ENCODE measurements at places on chromosomes 12 and 14.
A peak's percentile ranks its signal among the peaks of the same experiment; 100 is the strongest.

DNA sequence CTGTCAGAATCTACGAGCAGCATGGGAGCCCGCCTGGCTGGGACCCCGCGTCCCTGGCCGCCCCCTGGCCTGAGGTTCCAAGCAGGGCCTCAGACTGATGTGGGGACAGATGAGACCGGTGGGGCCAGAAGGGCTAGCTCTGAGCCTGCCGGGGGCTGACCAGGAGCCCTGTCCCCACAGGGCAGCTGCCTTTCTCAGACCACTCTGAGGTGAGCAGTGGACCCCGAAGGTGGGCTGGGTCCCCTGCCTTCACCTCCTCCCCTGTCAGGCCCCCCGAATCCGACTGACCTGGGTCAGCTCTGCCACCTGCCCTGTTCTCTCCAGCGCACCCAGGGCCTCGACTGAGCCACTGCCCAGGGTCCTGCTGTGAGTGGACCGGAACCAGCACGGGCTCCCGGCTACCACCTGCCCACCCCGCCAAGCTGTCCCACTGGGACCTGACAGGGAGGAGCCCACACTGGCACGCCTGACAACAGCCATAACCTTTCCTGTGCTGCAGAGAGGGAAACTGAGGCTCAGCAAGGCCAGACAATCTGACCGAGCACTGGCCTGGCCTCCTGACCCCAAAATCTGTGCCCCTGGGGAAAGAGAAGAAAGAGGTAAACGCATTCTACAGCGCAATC, 29.7 kb upstream of the TMEM179 start:
- DNase-seq: no peak

GRCh38 chr14:88300817-88301216, 22.3 kb downstream of the KCNK10 start:
- DNase-seq: no peak

DNA sequence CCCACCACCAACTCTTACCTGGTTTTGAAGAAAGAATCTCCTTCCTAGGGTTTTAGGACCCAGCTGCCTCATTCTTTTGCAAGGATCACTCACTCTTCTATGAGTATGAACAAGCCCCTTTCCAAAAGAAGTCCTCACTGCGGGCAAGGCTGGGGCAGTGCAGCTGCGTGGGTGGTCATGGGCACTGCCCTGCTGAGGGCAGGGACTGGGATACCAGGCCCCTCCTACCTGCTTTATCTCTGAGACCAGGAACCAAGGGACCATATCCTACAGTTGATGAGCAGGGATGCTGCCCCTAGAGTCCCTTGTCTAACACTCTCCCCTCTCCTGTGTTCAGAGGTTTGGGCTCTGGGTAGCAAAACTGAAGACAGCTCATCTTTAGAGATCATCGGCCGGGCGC, 20.5 kb downstream of the HPD start:
- no peak for DNase-seq

DNA sequence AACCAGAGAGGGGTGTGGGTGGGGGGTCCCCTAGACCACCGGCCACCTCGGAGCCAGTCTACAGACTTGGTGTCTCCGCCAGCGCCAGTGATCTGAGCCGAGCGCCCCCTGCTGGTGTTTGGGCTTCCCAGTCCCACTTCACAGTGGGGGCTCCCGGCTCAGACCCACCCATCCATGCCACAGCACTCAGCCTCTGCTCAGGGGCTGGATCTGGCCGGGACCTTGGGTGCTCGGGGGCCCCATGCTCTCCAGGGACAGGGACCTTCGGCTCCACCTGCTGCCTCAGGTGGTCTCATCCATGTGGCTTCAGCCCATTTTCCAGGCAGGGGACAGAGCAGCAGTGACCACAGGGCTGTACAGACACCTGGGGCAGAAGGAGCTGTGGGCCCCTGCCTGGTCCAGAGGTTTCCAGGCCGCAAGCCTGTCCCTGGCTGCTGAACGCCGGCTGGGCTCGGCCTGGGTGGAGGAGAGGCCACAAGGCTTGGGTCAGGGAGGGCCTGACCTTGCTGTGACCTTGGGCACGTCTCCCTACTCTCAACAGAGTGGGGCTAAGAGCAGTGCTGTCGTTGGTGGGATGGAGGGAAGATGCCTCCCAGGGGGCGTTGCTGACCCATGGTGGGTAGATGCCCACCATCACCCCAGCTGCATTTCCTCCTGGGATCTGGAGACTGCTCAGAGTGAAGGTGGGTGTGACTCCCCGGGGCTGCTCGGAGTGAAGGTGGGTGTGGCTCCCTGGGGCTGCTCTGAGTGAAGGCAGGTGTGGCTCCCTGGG, 86.3 kb downstream of the KIF26A start:
- DNase-seq: no peak

DNA sequence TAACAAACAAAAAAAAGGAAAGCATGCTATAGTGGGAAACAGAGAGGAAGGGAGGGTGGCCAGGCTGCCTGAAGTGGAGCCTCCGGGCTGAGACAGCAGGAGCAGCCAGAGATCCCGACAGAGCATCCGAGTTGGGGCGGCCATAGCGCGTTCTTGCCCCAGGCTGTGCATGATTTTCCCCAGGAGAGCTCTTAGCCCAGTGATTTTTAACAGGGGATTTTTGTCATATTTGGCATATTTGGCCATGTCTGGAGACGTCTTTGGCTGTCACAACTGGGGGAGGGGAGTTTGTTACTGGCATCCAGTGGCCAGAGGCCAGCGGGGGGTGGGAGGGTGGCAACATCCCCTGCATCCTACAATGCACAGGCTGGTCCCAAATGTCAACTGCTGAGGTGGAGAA, 23.6 kb downstream of the BDKRB1 start:
- no peak for DNase-seq

DNA sequence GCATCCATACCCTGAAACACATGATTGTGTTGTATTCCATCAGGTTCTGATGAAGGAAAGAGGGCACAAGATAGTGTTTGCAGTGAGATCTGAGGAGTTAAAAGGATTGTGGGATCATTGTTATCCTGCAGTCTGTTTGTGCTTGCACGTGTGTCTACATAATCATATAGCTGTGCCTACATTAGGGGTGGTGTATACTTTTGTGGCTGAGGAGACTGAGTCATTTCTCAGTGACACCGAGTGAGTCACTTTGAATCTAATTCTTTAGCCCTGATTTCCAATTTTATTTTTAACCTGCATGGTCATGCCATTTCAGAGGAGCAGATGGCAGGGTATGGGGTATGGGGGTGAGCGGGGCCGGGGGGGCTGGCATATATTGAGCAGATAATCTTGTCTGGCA, 133.2 kb downstream of the ANO4 start:
- no peak for DNase-seq

- DNase-seq: peak; percentile 4
These were observed 946 bp downstream of the RNU4-2 start for GRCh38 chr12:120290609-120291305.

DNA sequence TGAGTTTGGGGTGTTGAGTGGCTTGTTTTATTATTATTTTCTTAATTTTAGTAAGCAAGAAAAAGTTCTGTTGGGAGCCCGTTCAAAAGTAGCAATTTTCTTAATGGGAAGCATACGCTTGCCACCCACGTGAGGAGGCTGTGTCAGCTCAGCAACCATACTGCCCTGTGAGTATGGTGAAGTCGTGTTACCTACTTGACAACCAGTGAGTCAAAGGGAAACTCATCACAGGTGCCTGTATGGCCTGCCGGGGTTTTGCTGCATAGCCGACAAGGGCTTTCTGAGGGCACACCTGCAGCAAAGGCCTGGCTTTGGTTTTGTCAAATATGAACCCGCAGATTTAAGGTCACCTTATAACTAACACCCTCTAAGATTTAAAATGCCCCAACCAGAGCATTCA, 31.1 kb downstream of the PITPNM2 start:
- peak; percentile 58 for DNase-seq

DNA sequence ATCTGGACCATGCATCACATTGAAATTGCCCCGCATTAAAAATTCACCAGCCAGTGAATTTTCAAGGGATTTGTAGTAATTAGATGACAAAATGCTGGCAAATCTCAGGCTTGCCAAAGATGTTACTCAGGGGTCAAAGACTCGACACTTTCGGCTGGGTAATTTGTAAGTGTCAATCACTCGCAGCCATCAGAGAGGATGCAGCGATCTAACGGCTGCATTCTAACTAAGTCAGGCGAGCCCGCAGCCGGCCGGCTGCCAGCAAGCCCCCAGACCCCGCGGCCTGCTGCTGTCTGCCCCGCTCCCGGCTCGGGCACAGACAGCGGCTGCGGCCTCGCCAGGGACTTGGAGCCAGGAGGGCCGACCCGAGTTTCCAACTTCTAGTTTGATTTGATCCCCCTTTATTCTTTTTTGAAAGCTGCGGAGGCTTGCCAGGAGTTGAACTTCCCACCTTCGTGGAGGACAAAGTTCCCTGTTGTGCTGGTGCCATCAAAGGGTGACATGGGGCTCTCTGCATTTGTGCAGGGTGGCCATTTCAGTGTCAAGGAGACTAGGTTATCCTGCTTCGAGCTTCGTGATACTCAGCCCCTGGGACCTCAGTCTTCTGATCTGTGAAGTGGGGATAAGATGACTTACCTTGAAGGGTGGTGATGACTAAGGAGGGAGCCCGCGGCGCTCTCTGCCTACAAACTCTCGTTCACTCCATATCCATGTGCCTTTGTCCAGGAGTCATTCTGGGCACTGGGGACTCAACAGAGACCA, 169.9 kb downstream of the RBM19 start:
- no peak for DNase-seq

DNA sequence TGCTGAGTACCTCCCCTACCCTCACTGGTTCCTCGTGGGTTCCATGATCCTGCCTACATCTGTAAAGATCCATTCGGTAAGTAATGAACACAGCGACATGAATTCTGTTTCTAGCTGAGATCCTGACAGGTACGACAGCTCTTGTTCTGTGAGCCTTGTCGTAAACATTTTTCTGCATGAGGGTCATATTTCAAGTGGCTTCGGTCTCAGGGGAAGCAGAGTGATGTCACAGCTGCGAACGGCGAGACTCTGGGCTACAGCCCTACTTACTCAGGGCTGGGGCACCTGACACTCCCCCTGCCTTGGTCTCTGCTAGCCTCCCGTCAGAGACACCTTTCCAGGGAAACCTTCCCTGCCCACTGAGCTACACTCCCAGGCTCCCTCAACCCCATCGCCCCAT, 85.8 kb downstream of the RBM19 start:
- DNase-seq: no peak

- peak; percentile 3 for DNase-seq
These were observed 111.9 kb upstream of the CCDC175 start for GRCh38 chr14:59688224-59689170.

DNA sequence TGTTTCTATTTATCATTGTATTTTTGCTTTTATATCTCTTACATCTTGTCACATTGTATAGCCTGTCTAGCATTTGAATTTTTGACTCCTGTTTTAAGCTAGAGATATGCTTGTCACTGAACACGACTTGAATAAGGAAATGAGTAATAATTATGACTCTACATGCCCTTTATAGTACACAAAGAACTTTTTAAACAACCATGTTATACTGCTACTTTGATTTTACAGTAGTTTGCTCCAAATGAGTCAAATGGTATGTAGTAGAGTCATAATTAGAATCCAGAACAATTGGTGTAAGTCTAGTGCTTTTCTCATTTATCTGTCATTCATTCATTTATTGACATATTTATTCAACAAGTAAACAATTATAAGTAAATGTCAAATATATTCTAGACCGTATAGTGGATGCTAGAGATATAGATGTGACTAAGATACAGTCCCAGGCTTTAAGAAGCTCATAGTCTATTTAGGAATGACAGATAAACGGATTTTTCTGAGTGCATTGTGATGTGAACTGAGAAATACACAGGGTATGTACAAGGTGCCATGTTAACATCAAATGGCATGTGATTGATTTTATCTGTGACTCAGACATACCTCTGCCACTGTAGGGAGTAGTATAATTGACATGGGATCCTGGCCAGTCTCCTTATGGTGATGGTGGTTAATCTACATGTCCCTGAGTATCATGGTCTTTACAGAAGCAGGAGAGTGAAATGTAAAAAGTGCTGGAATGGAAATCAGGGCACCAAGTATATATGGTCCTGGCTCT, 799.7 kb downstream of the DIO2 start:
- DNase-seq: no peak

DNA sequence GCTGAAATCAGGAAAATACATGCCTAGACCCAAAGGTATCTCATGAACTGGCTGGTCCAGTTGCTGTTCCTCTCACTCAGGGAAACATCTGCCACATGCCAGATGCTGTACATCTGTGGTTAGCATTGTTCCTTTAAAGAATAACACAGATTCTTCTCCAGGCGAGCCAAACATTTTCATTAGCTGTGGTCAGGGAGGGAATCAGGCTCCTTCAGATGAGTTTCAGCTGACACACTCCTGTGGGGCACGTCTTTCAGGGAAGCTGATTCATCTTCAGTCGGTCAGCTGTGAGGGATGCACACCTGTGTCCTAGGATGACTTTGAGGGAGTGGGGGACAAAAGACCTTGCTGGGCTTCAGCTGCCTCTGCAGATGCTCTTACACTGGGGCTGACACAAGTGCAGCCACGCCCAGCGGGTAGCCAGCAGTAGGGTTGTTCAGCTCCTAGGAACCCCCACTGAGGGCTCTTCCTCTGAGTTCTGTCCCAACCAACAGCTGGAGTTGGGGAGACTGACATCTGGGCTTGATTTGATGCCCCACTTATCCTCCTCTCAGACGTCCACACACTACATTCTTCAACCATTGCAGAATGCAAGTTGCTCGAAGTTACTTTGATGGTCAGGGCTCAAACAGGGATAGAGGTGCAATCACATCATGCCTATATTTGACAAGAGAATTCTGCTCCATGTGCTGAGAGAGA, 155.0 kb downstream of the NUAK1 start:
- no peak for DNase-seq

GRCh38 chr12:123973552-123974341, 732 bp downstream of the ZNF664 start:
- no peak for DNase-seq

- DNase-seq: no peak
These were observed 9.1 kb upstream of the ISM2 start for GRCh38 chr14:77507762-77508161.

DNA sequence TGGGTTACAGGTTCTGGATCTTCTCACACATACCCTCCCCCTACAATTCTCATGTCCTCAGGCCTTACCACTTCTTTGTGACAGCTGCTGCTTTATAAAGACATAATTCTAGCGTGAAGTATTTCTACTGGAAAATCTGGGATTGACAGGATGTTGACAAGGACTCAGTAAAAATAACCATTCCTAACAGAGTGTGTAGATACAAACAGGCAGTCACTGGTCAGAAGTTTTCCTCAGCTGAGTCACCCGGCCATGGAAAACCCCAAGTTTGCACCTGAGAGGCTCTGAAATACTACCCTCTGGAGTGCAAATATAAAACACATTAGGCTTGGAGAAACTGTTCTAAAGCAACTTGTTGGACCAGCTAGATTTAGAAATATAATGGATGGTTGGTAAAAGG, 54.4 kb downstream of the SPPL3 start:
- no peak for DNase-seq

GRCh38 chr14:60964904-60965303, 16.0 kb downstream of the TRMT5 start:
- no peak for DNase-seq

GRCh38 chr12:62247281-62248045, 12.7 kb upstream of the USP15 start:
- no peak for DNase-seq

DNA sequence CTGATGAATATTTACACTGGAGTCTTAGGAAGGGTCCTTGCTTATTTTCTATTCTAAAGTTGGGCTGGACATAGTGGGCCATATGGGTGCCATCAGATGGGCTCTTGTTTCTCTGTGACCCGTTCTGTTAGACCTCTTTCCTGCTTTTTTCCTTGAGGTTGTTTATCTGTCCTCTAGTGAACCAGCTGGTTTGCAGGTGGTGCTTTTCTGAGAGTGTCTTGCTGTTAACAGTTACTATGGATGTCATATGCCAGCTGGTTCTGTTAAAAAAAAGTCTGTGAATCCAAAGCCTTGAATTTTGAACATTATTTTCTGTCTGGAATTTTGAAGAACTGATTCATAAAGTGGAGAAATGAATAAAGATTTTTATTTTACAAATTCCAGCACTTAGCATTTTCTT, 29.2 kb downstream of the ZC3H14 start:
- DNase-seq: no peak
